CD8-positive, alpha-beta memory T cell (primary cell): ENCODE measurements at places on chromosomes 7 and 10.

- H3K36me3 ChIP-seq = no peaks in the 10 kb centered on the region
- H3K4me1 ChIP-seq = no peaks in the 10 kb centered on the region
- H3K4me3 ChIP-seq = no peak overlapping the region
- DNase-seq = no peak
Measured at GRCh38 chr10:107025676-107026075, 138.8 kb downstream of the SORCS1 start.

DNA sequence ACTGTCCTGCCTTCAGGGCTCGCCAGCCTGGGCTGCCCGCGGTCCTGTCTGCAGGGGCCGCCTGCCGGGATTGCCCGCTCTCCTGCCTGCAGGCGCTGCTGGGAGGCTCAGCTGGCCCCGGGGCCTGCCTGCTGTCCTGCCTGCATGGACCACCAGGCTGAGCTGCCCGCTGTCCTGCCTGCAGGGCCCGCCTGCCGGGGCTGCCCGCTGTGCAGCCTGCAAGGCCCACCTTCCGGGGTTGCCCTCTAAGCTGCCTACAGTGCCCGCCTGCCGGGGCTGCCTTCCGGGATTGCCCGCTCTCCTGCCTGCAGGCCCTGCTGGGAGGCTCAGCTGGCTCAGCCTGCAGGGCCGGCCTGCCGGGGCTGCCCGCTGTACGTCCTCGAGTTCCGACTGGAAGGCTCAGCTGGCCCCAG lies 164.4 kb downstream of the GLRX3 start:
- H3K4me3 ChIP-seq = no peak overlapping the region
- no peaks in the 10 kb centered on the region for H3K27me3 ChIP-seq
- no peak for DNase-seq
- no peaks in the 10 kb centered on the region for H3K36me3 ChIP-seq
- no peak overlapping the region for H3K27ac ChIP-seq
- peaks cover 4% of the 10 kb centered on the region for H3K4me1 ChIP-seq

DNA sequence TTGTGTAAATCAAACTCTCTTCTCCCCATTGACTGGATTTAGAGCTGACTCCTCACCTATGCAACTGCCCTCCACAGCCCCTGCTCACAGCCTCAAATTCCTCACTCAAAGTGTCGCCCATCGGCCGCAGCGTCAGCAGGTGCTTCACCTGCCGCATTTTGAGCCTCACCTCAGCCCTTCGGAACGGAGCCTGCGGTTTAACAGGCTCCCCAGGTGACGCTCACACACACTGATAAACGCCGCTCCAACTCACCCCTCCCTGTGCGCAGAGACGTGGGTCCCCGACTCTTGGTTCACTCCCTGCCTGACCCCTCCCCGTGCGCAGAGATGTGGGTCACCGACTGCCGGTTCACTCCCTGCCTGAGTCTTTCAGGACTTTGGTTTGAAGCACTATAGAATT lies 57.1 kb downstream of the CARD11 start:
- H3K27me3 ChIP-seq = no peaks in the 10 kb centered on the region
- DNase-seq = no peak
- H3K36me3 ChIP-seq = peaks cover 4% of the 10 kb centered on the region
- no peak overlapping the region for H3K4me3 ChIP-seq
- no peak overlapping the region for H3K27ac ChIP-seq

- H3K4me1 ChIP-seq = no peaks in the 10 kb centered on the region
- peaks cover 44% of the 10 kb centered on the region for H3K27me3 ChIP-seq
- H3K36me3 ChIP-seq = no peaks in the 10 kb centered on the region
- H3K27ac ChIP-seq = no peak overlapping the region
- DNase-seq = no peak
Measured at GRCh38 chr10:100713049-100713858, 32.1 kb upstream of the PAX2 start.

DNA sequence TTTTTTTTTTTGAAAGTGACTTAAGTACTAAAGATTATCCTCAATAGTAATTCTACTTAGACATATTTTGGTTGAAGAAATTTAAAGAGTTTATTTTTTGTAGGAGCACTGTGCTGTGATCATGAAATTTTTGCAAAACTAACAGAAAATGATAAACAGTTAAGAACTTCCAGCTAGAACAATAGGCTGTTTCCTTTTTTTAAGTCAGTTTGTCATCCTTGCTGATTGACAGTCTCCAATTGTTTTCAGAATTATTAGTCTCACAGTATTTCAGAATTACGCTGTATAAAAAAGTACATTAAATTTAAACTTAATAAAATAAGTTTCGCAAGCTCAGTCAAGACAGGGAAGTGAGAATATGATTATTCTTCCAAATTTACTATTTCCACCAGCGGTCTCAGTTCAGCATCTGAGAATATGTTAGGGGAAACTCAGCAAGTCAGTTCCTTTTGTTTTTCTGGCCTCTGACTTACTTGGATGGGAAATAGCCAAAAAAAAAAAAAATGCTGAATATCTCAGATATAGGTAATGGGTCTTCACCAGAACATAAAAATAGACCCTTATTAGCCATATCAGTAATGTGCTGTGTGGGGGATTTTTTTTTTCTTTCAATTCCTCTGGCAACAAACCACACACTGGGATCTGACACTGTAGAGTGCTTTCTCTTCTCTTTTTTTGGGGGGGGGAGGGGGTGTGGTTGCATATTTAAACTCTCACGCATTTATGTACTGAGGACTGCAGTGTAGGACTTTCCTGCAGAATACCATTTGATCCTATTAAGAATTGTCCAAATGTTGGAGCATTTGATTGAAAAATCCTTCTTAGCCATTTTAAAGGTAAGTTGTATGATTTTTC lies at the start of gene CD36:
Gene CD36 (plus strand): TSS at position 732 of the 855 bp plus-strand sequence. CDS start 8,099 bp downstream, outside the sequence.
- no peak within 1 kb of the TSS for H3K4me3 ChIP-seq
- no peak for DNase-seq
- no peak within 1 kb of the TSS for H3K27ac ChIP-seq

- DNase-seq = no peak
- H3K27me3 ChIP-seq = no peaks in the 10 kb centered on the region
- H3K4me1 ChIP-seq = peaks cover 42% of the 10 kb centered on the region
- H3K4me3 ChIP-seq = peak overlapping the region; percentile 23
- peak overlapping the region; percentile 41 for H3K27ac ChIP-seq
Measured at GRCh38 chr7:30321882-30322192, 37.4 kb downstream of the ZNRF2 start.

GRCh38 chr7:14207711-14208110 lies 218.2 kb upstream of the ETV1 start:
- H3K27me3 ChIP-seq = no peaks in the 10 kb centered on the region
- no peak overlapping the region for H3K27ac ChIP-seq
- H3K4me3 ChIP-seq = no peak overlapping the region
- no peak for DNase-seq
- H3K36me3 ChIP-seq = no peaks in the 10 kb centered on the region
- no peaks in the 10 kb centered on the region for H3K4me1 ChIP-seq

DNA sequence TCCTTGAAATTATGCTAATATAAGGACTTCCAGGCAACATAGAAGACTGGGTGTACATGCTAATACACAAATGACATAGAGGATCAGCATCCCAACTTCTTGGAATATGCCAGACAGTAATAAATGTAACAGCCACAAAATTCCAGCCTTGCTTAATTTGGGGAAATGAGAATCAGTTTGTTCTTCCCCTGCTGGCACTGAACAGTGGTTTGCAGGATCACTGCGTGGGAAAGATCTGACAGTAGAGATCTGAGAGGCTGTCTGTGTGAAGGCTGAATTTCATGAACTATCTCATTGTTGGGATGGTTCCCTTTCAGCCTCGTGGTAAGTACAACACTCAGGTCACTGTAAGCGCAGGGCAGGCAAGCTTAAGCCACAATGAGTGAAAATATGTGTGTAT lies 1078.0 kb downstream of the LRMDA start:
- no peaks in the 10 kb centered on the region for H3K36me3 ChIP-seq
- H3K27ac ChIP-seq = no peak overlapping the region
- no peaks in the 10 kb centered on the region for H3K27me3 ChIP-seq
- H3K4me1 ChIP-seq = no peaks in the 10 kb centered on the region

GRCh38 chr10:43863270-43863669 lies 214.6 kb upstream of the ZNF32 start:
- no peak for DNase-seq
- no peaks in the 10 kb centered on the region for H3K4me1 ChIP-seq
- no peak overlapping the region for H3K27ac ChIP-seq

- no peaks in the 10 kb centered on the region for H3K36me3 ChIP-seq
- no peak for DNase-seq
- no peaks in the 10 kb centered on the region for H3K27me3 ChIP-seq
- no peak overlapping the region for H3K27ac ChIP-seq
- H3K4me1 ChIP-seq = no peaks in the 10 kb centered on the region
- H3K4me3 ChIP-seq = no peak overlapping the region
Measured at GRCh38 chr10:132206806-132207535, 20.2 kb downstream of the DPYSL4 start.

DNA sequence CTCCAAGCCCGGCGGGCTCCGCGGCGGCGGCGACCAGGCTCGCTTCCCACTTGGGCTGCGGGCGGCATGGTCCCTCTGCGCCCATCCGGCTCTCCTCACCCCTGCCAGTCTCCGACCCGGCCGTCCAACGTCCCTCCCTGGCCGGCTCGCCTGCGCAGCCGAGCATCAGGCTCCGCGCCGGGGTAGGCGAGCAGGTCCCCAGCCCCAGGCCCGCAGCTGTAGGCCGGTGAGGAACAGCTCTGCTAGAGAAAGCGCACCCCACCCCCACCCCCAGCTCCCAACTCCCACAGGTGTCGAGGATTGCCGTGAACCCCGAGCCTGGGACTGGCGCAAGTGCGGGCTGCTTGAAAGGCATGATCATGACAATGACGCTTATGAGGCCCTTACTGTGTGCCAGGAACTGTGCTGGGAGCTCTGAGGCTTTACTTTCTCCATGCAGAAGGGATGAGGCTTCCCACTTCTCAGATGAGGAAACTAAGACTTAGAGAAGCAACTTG lies 20.8 kb upstream of the PAX2 start:
- no peaks in the 10 kb centered on the region for H3K36me3 ChIP-seq
- peaks cover 39% of the 10 kb centered on the region for H3K27me3 ChIP-seq
- DNase-seq = no peak
- no peak overlapping the region for H3K4me3 ChIP-seq

DNA sequence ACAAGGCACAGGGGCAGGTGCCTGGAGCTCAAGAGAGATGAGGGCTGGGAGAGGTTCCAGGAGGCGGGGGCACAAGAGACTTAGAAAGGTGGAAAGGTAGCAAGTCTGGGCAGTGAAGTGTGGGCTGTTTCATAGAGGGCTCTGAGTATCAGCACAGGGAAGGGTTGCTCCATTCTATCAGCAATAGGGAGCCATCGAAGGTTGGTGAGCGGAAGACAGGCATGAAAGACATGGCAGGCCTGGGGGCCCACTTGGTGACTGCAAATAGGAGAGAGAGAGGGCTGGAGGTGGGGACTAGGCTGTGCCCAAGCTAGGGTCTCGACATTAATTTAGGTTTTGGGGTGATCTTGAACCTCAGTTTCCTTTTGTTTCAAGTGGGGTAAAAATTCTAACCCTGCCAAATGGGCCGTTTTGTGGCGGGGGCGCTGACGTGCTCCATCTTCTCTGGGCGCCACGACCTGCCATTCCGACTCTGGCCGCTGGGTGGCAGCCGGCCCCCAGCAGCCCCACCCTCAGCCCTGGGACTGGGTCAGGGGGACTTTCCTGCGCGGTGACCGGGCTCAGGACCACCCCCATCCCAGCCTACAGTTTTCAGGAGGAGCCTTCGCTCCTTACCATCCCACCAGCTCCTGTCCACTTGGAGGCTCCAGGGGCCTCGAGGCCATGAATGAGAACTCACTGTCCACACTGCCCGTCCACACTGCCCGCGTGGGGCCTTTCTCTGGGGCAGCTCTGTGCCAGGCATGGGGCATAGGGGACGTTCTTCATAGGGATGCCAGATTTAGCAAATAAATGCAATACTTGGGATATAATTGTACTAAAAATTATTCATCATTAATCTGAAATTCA lies 37.2 kb upstream of the PCBD1 start:
- H3K27me3 ChIP-seq = no peaks in the 10 kb centered on the region
- H3K4me3 ChIP-seq = no peak overlapping the region
- H3K27ac ChIP-seq = no peak overlapping the region
- no peaks in the 10 kb centered on the region for H3K4me1 ChIP-seq
- DNase-seq = peak; percentile 54
- H3K36me3 ChIP-seq = no peaks in the 10 kb centered on the region

GRCh38 chr7:79652619-79653018 lies 199.2 kb upstream of the MAGI2 start:
- no peaks in the 10 kb centered on the region for H3K27me3 ChIP-seq
- H3K36me3 ChIP-seq = no peaks in the 10 kb centered on the region
- DNase-seq = no peak
- H3K4me3 ChIP-seq = no peak overlapping the region
- H3K4me1 ChIP-seq = no peaks in the 10 kb centered on the region
- no peak overlapping the region for H3K27ac ChIP-seq

GRCh38 chr7:38327637-38328036 lies 54.2 kb upstream of the TARP start:
- no peak overlapping the region for H3K27ac ChIP-seq
- H3K36me3 ChIP-seq = no peaks in the 10 kb centered on the region

DNA sequence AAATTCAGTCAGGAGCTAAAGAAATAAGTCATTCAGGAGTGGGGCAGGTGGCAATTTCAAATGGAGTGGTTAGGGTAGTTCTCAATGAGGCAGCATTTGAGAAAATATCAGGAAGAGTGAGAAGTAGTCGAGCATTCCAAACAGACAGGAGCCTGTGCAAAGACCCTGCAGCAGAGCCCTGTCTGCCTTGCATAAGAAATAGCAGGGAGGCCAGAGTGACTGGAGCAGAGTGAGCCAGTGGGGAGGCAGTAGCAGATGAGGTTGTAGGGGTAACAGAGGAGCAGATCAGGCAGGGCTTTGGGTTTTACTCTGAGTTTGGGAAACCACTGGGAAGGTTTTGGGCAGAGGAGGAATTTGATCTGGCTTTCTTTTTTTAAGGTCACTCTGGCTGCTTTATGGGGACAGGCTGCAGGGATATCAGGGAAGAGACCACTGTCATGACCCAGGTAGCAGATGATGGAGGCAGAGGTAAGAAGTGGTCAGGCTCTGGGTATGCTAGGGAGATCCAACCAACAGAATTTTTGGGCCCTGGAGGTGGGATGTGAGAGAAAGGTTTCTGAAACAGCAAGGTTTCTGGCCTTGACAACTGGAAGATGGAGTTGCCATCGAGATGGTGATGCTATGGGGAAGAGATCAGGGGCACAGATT lies 1.3 kb upstream of the BLVRA start:
- H3K27me3 ChIP-seq = no peaks in the 10 kb centered on the region
- H3K4me1 ChIP-seq = peaks cover 11% of the 10 kb centered on the region
- no peak overlapping the region for H3K4me3 ChIP-seq

DNA sequence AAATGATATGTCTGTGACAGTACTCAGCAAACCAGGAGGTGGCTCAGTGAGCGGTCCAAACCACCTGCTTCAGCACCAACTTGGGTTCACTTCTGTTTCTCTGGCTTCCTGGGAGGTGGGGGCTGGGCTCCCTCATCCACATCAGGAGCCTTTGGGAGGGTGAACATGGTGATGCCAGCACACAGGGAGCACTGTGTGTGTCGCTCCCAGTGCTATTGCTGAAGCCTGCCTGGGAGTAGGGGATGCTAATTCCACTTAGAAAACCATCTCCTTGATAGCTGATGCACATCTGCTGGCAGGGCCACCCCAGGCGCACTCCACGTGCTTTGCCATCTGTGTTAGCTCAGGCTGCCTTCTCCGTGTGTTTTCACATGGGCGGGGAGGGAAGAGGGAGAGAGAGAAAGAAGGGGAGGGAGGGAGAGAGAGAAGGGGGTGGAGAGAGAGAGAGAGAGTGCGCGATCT lies 58.0 kb downstream of the RAMP3 start:
- no peaks in the 10 kb centered on the region for H3K27me3 ChIP-seq
- H3K27ac ChIP-seq = no peak overlapping the region
- no peaks in the 10 kb centered on the region for H3K36me3 ChIP-seq
